ENCODE measurements at places on chromosomes 13 and 19.

DNA sequence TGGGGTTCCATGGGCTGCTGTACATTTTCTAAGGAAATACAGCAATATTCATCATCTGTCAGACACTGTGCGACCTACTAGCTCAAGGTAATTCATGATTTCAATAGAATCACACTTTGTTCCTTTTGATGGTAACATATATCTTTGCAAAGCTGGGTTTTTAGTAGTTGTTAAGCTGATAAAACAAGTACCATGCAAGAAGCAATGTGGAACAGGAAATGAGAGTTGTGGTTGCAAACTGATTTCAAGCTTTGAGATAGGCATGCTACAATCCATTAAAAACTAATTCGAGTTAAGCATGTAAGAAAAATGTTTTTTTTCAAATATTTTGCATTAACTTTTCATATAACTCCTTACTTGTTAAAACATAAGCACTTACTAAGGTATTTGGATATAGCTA, 6.8 kb upstream of the MBNL2 start:
- no peak for DNase-seq

- no peak for DNase-seq
Measured at GRCh38 chr13:91014696-91015095, 332.8 kb upstream of the MIR17HG start.

GRCh38 chr13:43294412-43294811, 271.0 kb downstream of the DNAJC15 start:
- DNase-seq, result no peak

GRCh38 chr19:9622531-9622930, 1.5 kb upstream of the ZNF561 start:
- DNase-seq, result no peak

GRCh38 chr13:70568571-70568970, 460.3 kb upstream of the KLHL1 start:
- peak; percentile 15 for DNase-seq

DNA sequence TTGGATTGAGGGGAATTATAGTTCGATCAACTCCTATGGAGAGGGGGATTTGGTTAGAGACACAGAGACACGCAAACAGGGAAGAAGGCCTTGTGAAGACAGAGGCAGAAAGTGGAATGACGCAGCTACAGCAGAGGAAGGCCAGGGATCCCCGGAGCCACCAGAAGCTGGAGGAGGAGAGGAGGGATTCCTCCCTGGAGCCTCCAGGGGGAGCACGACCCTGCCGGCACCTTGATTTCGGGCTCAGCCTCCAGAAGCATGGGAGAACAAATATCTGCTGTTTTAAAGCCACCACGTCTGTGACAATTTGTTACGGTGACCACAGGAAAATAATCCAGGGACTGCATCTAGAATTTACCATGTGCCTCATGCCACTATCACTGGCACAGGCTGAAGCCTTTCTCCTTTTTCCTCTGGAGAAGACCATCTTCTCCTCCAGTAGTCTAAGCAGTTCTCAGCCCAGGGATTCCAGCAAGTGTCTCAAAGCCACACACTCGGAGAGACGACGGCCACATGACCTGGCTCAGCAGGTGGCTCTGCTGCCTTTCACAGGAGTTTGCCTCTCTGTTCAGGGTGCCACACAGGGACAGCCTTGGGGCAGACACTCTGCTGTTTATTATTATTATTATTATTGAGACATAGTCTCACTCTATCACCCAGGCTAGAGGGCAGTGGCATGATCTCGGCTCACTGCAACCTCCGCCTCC, 39.9 kb upstream of the CCNE1 start:
- peak; percentile 45 for DNase-seq

GRCh38 chr13:110868720-110869119, 46.1 kb downstream of the ANKRD10 start:
- no peak for DNase-seq

DNA sequence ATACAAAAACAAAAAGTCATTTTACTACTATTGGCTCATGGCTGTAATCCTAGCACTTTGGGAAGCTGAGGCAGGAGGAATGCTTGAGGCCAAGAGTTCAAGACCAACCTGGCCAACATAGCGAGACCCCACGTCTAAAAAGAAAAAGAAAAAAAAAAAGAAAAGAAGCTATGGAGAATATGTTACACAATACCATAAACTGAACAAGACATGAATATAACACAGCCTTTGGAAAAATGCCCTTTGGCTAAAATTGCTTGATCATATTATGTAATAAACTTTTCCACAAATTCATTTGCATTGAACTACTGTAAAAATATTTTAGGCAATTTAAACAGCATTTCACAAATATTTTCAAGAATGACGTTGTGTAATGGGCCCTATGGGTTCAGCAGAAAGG, 3.7 kb upstream of the ZNF415 start:
- DNase-seq, result no peak

DNA sequence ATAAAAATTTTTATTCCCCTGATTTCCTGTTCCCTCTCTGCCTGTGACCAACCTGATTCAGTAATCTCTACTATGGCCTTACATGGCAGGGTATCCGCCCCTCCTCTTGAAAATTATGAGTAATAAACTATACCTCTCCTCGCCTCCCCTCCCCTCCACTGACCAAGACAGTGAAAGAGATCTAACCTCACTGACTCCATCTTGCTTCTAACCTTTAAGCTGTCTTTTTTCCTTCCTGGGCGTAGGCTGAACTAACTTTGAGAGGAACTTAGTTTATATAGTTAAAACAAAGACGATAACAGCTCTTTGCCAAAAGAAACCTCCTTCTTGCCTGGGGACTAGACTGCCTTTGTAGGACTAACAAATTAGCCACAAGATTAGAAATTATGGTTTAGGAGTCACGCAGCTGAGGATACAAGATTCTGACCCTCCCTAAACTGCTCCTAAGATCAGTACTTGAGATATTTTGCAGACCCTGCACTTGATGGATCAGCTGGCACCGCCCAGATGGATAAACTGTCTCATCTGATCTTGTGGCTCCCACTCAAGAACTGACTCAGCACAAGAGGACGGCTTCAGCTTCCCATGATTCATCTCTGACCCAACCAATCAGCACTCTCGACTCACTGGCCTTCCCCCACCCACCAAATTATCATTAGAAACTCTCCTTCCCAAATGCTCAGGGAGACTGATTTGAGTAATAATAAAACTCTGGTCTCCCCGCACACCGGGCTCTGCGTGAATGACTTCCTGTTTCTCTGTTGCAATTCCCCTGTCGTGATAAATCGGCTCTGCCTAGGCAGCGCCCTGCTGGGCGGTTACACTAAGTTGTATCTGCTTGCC, 187.1 kb downstream of the TDRD3 start:
- peak; percentile 76 for DNase-seq

DNA sequence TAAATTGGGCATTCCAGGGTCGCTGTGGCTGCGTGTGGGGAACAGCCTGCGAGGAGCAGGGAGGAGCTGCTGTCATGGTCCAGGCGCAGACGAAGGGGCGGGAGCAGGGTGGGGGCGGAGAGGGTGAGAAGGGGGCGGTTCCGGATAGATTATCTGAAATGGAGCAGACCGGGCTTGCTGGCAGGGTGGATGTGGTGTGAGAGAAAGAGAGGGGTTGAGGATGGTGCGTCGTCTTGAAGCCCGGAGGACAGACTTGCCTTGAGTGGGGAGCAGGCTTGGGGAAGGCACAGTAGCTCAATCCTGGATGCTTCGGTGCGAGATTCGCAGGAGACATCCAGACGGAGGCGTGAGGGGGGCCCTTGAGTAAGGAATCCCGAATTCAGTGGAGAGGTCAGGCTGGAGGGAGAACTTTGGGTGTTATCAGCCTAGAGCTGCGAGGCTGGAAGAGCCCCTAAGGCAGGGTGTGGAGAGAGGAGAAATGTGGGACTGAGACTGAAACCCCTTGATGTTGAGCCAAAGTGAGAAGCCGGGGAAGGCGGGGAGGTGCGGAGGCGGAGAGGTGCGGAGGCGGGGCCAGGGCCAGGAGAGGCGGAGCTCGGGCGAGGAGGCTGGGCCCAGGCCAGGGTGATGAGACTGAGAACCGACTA, 40.6 kb downstream of the DPF1 start:
- DNase-seq, result peak; percentile 9

- peak; percentile 39 for DNase-seq
Measured at GRCh38 chr19:48967346-48968178, 2.5 kb downstream of the FTL start.

DNA sequence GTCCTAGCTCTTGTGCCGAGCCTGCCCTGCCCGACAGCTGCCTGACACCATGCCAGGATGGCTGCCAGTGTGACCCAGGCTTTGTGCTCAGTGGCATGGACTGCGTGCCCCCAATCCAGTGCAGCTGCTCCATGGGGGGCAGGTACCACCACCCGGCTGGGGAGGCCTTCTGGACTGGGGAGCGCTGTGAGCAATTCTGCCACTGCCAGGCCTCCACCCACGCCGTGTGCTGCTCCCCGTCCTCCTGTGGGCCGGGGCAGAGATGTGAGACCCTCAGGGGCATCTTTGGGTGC, 9.4 kb upstream of the FXYD3 start:
- no peak for DNase-seq

GRCh38 chr13:23418776-23419683, 14.5 kb downstream of the SACS start:
- no peak for DNase-seq

- no peak for DNase-seq
Measured at GRCh38 chr13:114112231-114112825, 20.1 kb downstream of the RASA3 start.

GRCh38 chr13:98533912-98534311, 43.0 kb downstream of the STK24 start:
- DNase-seq, result no peak

- no peak for DNase-seq
Measured at GRCh38 chr19:31575846-31576335, 226.7 kb upstream of the TSHZ3 start.

DNA sequence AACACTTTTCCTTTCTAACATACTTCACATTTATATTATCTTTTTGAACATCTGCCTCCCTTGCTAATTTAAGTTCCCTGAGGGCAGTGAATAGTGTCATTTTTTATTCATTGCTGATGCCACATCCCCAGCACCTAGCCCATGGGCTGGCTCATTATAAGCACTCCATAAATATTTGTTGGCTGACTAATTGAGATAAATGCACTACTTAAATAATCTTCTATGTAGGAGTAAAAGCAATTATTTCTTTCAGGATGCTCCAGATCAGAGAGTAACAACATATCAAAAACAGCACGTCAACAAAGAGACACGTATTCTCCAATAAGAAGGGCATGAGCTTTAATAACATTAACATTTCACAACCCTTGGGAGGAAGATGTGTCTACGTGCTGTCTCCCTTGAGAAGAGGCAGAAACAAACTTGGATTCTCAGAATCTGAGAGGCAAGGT, 228.2 kb downstream of the LHFPL6 start:
- DNase-seq, result no peak

GRCh38 chr13:50123515-50123861, 108.2 kb downstream of the KCNRG start:
- DNase-seq, result no peak

GRCh38 chr13:47408546-47409319, 511.9 kb upstream of the HTR2A start:
- no peak for DNase-seq

DNA sequence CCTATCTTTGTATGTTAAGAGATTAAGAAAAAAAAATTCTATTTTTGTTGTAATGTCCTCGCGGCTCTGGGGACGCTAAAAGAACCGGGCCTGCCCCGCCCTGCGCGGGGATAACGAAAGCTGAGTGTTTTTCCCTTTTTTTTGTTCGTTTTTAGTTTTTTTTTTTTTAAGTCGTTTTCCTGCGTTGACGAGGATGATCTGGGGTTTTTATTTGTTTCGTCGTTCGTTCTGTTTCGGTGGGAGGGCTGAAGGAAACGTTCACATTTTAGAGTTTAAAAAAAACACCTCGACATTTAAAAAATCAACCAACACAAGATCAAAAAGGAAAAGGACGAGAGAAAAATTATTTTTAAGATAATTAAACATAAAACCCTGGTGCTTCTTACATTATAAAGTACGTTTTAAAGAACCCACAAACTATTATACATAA, 5.6 kb downstream of the LYL1 start:
- no peak for DNase-seq

GRCh38 chr13:53015971-53016370, 12.6 kb upstream of the OLFM4 start:
- DNase-seq, result no peak

DNA sequence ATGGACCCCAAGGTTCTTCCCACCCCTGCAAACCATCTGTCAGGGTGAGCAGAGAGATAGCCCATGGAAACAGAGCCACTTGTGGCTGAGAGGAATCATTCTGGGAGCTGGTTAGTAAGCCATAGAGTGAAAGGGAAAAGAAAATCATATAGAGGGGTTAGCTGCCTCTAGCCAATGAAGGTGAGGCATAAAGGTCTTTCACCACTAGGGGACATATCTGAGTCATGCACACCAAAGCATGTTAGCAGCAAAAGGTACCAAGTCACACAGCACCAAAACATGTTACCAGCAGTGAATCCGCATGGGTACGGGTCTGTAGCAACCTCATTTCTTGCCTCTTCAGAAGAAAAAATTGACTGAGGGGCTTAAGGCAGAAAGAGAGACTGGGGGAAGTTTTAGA, 76.7 kb upstream of the ZNF43 start:
- DNase-seq, result no peak

DNA sequence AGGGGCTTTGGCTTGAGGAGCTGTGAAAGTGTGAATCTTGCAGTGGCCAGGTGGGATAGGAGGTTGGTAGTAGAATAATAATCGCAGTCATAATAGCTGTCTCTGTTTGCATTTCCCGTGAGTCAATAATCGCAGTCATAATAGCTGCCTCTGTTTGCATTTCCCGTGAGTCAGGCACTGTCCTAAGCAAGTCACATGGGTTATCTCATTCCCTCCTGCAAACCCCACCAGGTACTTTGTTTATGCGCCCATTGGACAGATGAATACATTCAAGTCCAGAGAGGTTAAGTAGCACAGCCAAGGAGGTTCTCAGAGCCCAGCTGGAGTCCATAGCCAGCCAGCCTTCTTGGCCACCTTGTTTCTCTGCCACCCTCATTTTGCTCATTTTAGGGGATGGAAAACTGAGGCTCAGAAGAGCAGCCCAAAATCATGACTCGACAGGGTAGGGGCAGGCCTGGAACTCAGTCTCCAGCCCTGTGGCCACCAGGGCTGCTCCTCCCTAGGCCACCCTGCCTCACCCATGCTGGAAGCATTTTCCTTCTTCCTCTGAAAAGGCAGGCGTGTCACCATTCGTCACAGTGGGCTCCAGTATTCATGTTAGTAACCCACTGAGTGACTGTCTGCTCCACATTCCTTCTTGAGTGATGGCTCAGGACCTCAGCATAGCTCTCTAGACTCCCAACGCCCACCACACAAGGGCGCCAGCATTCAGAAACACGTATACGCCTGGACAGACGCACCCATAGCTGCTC, 206.2 kb downstream of the URI1 start:
- DNase-seq, result no peak

- peak; percentile 9 for DNase-seq
Measured at GRCh38 chr13:28117689-28118377, 17.5 kb upstream of the FLT3 start.

- DNase-seq, result peak; percentile 87
Measured at GRCh38 chr19:49339301-49340068, 4.3 kb downstream of the CD37 start.
